ENCODE measurements at places on chromosomes 1 and 21.

GRCh38 chr1:151371370-151372057 lies 991 bp downstream of the SELENBP1 start:
- no peak for DNase-seq

GRCh38 chr1:241902391-241903065 lies 54.5 kb downstream of the EXO1 start:
- no peak for DNase-seq

- no peak for DNase-seq
Observed at GRCh38 chr21:31395268-31395667, 51.2 kb upstream of the TIAM1 start.

GRCh38 chr1:150576367-150576711 lies 3.1 kb downstream of the MCL1 start:
- DNase-seq = no peak

- DNase-seq = no peak
Observed at GRCh38 chr21:45607909-45608295, 35.6 kb upstream of the PCBP3 start.
